ENCODE measurements at places on chromosomes 1 and 21.
A peak's percentile ranks its signal among the peaks of the same experiment; 100 is the strongest.

DNA sequence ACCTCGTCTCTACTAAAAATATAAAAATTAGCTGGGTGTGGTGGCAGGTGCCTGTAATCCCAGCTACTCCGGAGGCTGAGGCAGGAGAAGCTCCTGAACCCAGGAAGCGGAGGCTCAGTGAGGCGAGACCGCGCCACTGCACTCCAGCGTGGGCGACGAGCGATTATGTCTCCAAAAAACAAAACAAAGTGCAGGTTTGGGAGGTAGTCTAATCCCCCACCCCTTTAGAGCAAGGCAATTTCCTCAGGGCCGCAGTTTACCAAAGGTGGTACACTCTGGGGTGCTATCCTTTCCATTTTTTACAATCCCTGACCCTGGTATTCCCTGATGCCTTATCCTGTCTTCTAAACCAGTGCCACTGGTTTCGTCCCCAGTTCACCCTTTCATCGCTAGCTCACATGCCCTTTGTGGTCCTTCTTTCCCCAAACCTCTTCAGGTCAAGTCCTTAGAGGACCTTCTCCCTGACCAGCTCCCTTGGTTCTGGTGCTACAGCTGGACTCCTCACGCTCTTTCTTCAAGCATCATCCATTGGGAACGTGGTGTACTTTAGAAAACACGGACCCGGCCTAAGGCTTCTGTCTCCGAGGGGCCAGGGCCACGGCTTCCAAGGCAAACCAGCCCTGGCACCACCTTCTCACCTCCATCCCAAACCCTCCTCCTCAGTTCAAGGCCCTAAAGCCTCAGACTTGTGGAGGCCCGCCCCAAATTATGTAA is 873 bp downstream of the IFT25 start:
- peak; percentile 30 for DNase-seq

GRCh38 chr1:181033799-181034451 is at the start of gene MR1:
Gene MR1, plus strand, starts transcription at chr1:181033983. Its CDS starts 25 bp downstream, at chr1:181034008.
- peak; percentile 66 for DNase-seq

DNA sequence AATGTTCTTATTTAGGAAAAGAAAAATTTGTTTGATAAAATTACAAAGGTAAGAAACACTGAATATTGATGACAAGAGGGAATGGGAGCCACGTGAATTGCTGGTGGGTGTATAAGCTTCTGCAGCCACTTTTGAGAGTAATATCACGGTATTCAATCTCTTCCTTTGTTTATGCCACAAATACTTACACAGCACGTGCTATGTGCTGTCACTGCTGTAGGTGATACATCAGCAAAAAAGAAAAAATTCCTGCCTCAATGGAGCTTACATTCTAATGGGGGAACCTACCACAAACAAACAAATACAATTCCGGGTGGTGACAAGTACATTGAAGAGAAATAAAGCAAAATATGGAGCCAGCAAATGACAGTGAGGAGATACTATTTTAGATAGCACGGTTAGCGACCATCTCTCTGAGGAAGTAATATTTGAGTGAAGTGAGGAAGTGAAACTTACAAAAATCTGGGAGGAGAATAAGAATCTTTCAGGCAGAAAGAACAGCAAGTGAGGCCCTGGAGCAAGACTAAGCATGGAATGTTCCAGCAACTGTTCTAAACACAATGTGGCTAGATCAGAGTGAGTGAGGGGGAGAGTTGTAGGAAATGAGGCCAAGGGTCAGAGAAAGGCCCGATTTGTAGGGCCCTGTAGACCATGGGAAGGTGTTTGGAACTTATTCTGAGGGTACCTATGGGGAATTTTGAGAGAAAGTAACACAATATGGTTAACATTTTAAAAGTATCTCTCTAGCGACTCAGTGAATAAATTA is 2.6 kb upstream of the FCRLB start:
- no peak for DNase-seq

DNA sequence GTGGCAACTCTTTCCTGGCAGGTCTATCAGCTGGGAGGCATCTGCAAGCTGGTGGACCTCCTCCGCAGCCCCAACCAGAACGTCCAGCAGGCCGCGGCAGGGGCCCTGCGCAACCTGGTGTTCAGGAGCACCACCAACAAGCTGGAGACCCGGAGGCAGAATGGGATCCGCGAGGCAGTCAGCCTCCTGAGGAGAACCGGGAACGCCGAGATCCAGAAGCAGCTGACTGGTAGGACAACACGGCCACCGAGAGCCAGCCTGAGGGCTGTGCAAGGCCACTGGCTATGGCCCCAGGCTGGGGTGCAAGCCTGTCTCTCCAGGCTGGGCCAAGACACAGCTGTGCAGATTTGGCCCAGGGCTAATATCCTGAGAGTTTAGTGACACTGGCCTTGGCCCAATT is 34.2 kb downstream of the PKP1 start:
- no peak for DNase-seq

DNA sequence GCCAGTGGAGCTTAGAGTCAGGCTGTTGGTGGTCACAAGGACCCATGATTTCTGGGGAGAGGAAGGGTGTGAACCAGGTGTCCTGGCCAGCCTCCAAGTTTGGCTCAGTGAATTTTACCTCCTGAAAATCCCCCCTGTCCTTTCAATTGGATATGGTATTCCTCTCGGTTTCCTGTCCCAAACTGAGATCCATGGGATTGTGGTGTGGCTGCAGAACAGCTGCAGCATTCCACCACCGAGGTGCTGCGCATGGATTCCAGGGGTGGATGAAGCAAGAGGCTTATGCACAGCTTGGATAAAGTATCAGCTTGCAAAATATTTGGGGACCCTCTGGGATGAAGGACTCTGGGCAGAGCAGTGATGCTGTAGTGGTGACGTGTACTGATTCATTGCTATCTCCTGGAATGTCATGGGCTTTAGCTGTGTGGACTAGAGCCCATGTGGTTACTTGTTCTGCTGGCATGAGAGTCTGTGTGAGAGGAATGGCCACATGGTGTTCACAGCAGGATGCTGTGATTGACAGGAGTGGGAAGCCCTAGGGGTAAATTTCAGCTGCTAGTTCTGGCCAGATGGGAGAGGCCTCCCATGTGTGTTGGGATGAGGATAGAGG is 148.7 kb upstream of the SPAG17 start:
- DNase-seq: no peak

DNA sequence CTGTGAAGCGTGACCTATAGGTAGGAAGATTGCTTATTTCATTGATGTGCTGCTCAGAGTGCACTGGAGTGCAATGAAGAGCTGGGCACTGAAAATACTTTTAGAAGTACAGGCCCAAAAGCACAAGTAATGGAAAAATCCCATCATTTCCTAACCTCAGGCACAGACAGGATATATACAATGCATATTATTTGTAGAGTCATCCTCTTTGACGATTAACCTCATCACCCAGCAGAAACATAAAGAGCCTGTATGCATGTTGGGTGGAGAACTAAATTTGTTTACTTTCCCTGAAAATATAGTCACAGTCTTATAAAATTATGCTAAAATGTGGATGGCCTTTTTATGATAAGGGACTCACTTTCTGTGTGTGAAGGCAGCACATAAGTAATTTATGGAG is 98.1 kb downstream of the TNNI3K start:
- DNase-seq: no peak

DNA sequence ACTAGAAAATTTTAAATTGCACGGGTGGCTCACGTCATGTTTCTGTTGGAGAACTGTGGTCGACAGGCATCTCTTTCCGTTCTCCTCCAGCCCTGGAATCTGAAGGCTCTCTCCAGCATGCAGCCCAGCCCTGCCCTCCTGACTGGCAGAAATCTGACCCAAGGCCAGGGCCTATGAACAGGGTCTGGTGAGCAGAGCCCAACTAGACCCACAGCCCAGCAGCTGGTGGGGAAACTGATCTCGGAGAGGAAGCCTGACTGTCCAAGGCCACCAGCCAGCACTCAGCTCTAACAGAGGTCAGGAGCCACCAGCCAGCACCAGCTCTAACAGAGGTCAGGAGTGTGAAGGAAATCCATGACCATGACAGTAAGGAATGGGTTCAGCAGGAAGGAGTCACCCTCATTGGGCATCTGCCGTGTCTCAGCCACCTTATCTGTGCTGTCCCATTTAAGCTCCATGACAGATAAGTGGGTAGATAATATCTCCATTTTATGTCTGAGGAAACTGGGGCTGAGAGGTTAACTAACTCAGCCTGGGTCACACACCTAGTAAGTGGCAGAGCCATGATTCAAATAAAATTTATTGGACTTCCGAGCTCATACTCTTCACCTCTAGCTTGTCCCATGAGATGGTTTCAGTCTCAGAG is 20.2 kb upstream of the PKP1 start:
- no peak for DNase-seq

- DNase-seq: no peak
Observed at GRCh38 chr1:222927031-222927430, 112.2 kb downstream of the DISP1 start.

GRCh38 chr1:71834601-71835441 is 447.5 kb downstream of the NEGR1 start:
- no peak for DNase-seq

DNA sequence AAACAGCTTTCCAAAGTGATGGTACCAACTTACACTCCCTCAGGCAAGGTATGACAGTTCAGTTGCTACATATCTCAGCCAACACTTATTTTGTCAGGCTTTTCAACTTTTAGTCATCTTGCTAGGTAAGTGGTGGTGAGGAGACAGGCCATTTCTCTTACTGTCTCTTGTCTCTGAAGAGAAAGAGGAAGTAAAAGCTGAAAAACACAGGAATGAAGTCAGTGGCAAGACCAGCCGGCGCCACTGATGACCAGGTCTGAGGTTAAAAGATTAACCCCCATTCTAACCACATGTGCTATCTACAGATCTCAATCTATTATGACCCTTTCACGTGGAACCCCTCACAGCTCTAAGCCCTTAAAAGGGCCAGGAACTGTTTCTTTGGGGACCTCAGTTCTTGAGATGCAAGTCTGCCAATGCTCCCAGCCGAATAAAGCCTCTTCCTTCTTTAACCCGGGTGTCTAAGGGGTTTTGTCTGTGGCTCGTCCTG is 4.2 kb downstream of the ADCY10 start:
- DNase-seq: no peak

- DNase-seq: no peak
Observed at GRCh38 chr21:41016472-41016871, 151.5 kb upstream of the BACE2 start.

DNA sequence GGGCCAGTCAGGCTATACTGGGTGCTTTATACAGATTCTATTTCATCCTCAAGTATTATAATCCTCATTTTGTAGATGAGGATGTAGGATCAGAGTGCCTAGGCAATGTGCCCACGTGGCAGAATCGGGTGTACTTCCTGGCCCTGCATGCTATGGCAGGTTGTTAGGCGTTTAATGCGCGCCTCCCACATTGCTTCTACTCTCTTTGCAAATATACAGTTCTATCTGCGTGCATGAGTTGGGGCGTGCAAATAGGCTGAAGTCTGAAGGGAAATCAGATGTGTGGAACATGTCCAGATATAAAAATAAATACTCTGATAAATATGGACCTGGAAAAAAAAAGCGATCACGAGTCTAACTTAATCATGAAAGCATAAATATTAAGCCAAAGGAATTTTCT is 194.7 kb upstream of the FMN2 start:
- no peak for DNase-seq

DNA sequence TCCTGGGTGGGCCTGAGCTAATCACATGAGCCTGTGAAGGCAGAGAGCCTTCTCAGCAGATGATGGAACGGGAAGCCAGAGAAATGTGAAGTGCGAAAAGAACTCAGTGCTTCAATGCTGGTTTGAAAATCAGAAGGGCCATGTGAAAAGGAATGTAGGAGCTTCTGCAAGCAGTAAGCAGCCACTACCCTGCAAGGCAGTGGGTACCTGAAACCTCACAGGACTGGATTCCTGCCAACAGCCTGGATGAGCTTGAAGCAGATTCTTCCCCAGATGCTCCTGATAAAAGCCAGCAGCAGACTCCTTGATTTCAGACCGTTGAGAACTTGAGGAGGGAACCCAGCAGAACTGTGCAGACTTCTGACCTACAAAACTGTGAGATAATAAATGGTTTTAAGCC is 158.6 kb downstream of the SYT2 start:
- no peak for DNase-seq

GRCh38 chr1:73821520-73821919 is 376.5 kb downstream of the LRRIQ3 start:
- DNase-seq: no peak

DNA sequence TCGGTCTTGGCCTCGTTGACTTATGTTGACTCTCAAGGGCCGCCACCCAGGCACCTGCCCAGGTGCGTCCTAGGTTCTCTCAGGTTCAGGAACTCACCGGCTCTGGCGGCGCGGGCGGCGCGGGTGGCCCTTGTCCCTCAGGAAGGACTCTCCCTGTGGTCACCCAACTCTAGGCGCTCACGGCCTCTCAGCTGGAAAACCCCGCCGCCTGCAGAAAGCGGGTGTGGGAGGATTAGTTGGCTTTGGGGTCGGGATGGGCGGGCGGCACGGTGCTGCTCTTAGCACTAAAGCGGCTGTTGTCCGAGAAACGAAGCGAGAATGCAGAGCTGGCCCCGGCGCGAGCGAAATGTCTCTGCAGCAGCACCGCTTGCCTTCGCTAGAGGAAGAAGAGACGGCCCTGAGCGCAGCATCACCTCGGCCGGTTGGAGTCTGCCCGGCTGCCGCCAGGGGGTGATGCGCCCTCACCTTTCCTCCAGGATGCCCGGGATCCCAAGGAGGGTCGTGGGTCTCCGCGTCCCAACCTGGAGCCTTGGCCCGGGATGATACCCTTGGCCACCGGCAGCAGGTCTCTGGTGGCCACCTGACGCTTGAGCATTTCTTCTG is 8.1 kb upstream of the TADA1 start:
- peak; percentile 86 for DNase-seq

DNA sequence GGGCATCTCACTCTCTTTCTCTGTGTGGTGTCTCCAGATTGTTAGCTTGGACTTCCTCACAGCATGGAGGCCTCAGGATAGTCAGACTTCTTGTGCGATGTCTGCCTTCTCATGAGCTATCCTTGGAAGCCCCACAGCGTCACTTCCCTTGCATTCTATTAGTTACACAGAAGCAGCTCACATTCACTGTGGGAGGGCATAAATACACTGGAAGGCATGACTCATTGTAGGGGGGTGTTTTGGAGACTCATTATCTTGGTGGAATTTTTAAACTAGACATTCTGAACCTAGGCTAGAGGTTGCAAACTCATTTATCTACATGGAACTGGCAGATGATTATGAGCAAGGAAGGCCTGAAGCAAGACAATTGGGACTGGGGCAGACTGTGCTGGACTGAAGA is 21.4 kb upstream of the FASLG start:
- DNase-seq: no peak

DNA sequence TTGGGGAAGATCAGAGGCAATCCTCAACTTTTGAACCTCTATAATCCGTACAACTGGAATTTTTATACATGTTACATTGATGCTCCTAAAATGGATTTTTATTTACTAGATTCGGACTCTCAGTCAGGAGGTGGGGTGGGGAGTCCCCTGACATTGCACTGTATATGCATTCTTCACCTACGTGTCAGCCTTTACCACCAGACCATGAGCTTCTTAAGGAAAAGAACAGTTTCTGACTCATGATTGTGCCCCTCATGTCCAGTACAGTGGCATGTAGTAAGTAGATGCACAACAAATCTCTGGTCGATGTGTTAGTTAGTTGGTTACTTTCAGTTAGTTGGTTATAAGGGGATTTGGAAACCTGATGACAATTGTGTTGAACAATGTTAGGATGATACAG is 15.4 kb downstream of the LPAR3 start:
- no peak for DNase-seq

- DNase-seq: no peak
Observed at GRCh38 chr21:15562748-15563147, 167.0 kb upstream of the USP25 start.

GRCh38 chr1:216555653-216556052 is 132.4 kb upstream of the USH2A start:
- DNase-seq: no peak

Measured in iPS-NIHi11 (cell line).